ENCODE measurements at places on chromosomes 1 and 21. TPM values are rescaled to one million over a fixed set of nuclear protein-coding genes. Genes with fewer than 3 reads are reported as not detected.

- DNase-seq: no peak
Observed at GRCh38 chr21:46109313-46110221, 11.7 kb downstream of the COL6A2 start.

- DNase-seq: no peak
Observed at GRCh38 chr1:89692601-89693521, 59.9 kb downstream of the LRRC8C start.

DNA sequence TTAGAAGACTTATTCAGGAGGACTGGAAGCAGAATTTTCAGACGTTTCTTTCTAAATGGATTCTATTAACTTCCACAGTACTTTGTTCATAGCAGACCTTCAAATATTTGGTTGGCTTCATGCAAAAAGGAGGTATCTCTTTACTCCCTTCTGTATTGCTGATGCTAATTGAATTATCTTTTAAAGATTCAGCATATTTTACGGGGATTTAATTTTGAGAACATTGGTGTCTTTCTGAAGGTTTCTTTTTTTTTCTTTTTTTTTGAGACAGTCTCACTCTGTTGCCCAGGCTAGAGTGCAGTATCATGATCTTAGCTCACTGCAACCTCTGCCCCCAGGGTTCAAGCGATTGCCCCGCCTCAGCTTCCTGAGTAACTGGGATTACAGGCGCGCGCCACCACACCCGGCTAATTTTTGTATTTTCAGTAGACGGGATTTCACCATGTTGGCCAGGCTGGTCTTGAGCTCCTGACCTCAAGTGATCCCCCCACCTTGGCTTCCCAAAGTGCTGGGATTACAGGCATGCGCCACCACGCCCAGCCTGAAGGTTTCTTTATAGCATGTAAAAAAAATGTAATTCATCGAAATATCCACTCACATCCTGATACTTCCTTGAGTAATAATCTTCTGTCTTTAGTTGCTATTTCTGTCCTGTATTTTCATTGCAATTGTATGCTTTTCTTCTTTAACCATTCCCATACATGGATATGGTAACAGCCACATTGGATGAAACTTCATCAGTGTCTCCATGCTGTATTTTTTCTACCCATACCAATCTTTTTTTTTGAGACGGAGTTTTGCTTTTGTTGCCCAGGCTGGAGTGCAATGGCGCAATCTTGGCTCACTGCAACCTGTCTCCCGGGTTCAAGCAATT, 14.5 kb downstream of the CNST start:
- no peak for DNase-seq

GRCh38 chr1:76203127-76203526, 128.6 kb downstream of the ST6GALNAC3 start:
- no peak for DNase-seq

- no peak for DNase-seq
Observed at GRCh38 chr1:93773049-93773838, 91.6 kb upstream of the BCAR3 start.

DNA sequence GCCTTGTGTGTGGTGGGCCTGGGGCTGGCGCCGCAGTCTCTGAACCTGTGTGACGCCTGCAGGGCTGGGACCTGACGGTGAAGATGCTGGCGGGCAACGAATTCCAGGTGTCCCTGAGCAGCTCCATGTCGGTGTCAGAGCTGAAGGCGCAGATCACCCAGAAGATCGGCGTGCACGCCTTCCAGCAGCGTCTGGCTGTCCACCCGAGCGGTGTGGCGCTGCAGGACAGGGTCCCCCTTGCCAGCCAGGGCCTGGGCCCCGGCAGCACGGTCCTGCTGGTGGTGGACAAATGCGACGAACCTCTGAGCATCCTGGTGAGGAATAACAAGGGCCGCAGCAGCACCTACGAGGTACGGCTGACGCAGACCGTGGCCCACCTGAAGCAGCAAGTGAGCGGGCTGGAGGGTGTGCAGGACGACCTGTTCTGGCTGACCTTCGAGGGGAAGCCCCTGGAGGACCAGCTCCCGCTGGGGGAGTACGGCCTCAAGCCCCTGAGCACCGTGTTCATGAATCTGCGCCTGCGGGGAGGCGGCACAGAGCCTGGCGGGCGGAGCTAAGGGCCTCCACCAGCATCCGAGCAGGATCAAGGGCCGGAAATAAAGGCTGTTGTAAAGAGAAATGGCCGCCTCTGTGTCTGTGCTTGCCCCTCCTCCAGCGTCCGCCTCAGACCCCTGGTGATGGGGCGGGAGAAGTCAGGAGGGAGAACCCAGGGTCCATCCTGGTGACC, 788 bp downstream of the ISG15 start:
- DNase-seq: no peak

- no peak for DNase-seq
Observed at GRCh38 chr21:45852886-45853400, 128.6 kb upstream of the COL6A1 start.

GRCh38 chr1:228006034-228006785, 588 bp upstream of the WNT3A start:
- DNase-seq: no peak

DNA sequence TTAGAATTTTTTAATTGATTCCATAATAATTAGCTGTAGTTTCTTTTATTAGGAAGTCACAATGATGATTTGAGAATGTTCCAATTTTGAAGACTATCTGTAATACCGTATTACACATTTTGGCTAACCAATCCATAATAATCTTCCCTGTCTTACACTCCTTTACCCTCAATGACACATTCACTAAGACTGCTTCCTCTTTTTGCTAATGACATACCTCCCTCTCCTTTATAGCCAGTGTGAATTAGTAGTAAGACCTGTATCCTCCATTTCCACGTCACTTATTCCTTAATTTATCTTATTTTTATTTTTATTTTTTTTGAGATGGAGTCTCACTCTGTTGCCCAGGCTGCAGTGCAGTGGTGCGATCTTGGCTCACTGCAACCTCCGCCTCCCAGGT, 10.1 kb downstream of the KDM1A start:
- no peak for DNase-seq

DNA sequence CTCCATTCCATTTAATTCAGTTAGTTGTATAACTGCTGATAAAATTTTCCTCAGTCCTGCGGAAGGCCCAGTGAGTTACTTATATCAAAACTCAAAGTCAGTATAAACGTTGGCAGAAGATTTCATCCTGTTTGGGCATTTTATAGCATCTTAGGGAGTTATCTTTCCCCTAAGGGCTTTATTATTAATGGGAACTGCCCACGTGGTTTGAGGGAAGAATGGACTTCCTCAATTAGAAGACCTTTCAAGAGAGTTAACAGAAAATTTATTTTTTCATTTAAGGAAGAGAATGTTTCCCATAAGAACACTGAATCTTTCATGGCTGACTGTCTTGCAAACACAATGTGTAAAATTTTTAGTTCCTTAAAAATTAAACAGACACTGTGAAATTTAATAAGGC, 400.1 kb downstream of the NEGR1 start:
- no peak for DNase-seq

DNA sequence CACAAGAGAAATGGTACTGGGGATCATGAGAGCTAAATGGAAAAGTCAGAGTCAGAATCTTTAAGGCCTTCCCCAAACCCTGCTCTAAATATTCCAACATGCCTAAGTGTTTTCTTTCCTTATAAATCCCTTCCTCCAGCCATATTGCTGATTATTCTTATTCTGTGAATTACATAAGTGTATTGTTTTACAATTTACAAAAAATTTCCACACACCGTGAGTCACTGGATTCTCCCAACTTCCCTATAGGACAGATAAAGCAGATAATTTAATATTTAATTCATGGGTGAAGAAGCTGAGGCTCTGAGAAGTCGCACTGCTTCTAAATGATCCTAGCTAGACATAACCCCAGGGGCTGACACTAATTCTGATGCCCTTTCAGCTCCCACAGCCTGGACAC, 243.3 kb upstream of the JUN start:
- no peak for DNase-seq

- DNase-seq: no peak
Observed at GRCh38 chr1:9380711-9381110, 88.0 kb downstream of the SPSB1 start.

DNA sequence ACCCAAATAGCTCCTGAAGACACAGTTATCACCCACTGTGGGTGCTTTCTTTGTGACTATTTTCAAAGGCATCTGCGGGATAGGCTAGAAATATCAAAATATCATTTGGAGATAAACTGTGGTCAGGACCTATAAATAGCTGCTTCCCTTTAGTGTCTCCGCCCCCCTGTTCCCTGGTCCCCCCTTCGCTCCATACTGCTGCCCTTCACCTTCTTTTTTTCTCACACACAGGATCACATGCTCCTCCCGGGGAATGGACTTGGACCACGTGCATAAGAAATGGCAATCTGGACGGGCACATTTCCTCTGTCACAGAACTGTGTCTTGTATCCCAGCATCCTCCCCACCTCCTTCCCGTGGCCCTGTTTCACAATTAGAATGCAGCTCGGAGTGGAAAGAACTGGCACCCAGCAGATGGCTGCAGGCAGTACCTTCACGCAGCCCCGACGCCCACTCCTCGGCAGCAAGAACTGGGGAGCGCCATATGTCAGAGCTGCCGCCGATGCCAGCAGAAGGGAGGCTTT, 68.8 kb upstream of the SSX2IP start:
- DNase-seq: no peak

DNA sequence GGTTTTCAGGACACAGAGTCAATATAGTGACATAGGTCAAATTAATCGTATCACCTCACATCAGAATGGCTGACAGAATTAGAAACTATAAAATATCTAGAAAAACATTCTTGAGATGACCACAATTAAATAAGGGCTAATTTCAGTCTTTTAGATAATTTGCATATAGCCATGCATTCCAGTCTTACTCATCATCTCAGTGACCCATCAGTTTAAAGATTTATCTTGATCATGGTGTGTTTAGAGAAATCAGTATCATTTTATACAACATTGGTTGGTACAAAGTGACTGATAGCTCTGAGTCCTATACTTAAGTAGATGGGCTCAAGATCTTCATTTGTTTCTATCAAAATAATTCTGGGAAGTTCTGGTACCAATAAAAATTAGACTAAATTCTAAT, 262.3 kb upstream of the SNX7 start:
- DNase-seq: no peak

DNA sequence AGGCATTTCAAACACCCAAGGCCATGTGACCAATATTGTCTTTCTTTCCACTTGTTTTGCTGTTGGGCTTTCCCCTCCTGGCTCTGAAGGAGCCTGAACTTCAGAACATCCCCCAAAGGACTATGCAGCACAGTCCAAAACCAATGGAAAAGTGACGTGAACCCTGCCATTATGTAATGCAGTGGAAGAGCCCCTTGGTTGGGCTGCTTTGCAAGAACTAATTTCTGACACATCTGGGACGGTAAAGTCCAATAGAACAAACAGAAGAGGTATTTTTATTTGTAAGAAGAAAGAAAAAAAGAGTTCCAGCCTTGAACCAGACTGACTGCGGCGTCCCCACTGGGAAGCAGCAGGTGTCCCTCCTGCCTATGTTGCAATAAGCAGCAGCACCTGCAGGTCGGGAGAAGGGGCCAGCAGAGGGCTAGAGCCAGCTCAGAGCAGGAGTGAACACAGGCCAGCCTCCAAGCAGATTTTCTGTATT, 116.7 kb downstream of the CDC7 start:
- no peak for DNase-seq

- DNase-seq: no peak
Observed at GRCh38 chr1:168842916-168843315, 113.9 kb upstream of the DPT start.

GRCh38 chr1:96427616-96428015, 294.0 kb upstream of the PTBP2 start:
- no peak for DNase-seq

DNA sequence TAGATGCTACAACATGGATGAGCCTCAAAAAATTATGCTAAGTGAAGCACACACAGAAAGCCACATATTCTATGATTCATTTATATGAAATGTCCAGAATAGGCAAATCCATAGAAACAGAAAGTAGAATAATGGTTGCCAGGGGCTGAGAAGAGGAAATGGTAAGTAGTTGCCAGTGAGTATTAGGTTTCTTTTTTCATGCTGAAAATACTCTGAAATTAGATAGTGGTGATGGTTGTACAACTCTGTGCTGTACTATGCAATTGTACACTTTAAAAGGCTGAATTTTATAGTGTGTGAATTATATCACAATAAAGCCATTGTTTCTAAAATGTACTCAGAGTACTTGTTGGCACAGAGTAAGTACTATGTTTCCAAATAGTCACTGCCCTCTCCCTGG, 15.5 kb upstream of the GFI1 start:
- no peak for DNase-seq

GRCh38 chr21:35340273-35340672, 291.2 kb upstream of the RUNX1 start:
- DNase-seq: no peak

DNA sequence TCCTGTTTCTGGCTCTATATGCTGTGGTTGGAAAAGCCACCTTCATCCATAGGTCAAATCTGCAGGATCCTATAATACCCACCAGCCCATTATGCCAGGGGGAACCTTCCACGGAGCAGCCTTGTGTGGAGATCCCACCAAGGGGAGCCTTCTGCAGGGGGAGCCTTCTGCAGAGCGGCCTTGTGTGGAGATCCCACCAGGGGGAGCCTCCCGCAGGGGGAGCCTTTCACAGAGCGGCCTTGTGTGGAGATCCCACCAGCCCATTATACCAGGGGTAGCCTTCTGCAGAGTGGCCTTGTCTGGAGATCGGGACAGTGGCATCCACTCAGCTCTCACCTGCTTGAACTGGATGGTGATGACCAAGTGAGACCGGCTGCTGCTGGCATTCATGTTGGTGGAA, 85.3 kb downstream of the SCCPDH start:
- no peak for DNase-seq

- DNase-seq: no peak
Observed at GRCh38 chr1:69373520-69373919, 194.2 kb upstream of the LRRC7 start.

DNA sequence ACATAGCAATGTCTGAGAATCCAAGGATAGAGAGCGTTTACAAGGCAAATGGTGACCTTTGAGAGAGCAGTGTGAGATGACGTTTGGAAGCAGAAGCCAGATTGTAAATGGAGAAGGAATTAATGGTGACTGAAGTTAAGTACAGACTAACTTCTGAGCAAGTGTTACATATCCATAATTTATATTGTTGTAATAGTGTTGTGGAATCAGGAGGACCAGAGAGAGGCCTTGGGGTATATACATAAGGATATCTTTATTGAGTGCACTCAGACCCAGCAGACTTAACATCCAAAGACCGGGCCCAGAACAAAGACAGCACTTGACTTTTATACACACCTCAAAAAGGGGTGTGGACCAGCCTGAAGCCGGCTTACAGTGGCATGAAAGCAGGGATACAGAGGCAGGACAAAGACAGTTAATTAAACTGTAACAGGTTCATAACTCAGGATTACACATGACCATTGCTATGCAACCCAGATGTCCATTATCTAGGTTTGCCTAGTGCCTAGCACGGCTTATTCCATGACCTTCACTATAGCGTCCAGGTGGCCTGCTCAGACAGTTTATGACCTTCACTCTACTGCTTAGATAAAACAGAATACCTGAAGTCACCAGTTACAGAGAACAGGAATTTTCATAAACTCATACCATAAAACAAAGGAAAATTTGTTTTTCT, 2.7 kb upstream of the MGST3 start:
- no peak for DNase-seq

OR6N1 gene
- total RNA-seq: not detected

SPOCD1 gene
- total RNA-seq: 0.56 TPM

CTTNBP2NL gene
- total RNA-seq: 39.0 TPM

ARMH1 gene
- 5.9 TPM for total RNA-seq

MIXL1 gene
- 0.41 TPM for total RNA-seq

FAAH gene
- 16.2 TPM for total RNA-seq

WNT4 gene
- 0.16 TPM for total RNA-seq

KANK4 gene
- 5.4 TPM for total RNA-seq

CADM3 gene
- total RNA-seq: 10.0 TPM

OR2G6 gene
- not detected for total RNA-seq

IFI16 gene
- total RNA-seq: 6.3 TPM

LSS gene
- total RNA-seq: 225 TPM

TACSTD2 gene
- not detected for total RNA-seq

RGS8 gene
- total RNA-seq: 1.8 TPM

All from neural crest cell (in vitro differentiated cells).